ENCODE measurements at places on chromosomes 4 and X.

DNA sequence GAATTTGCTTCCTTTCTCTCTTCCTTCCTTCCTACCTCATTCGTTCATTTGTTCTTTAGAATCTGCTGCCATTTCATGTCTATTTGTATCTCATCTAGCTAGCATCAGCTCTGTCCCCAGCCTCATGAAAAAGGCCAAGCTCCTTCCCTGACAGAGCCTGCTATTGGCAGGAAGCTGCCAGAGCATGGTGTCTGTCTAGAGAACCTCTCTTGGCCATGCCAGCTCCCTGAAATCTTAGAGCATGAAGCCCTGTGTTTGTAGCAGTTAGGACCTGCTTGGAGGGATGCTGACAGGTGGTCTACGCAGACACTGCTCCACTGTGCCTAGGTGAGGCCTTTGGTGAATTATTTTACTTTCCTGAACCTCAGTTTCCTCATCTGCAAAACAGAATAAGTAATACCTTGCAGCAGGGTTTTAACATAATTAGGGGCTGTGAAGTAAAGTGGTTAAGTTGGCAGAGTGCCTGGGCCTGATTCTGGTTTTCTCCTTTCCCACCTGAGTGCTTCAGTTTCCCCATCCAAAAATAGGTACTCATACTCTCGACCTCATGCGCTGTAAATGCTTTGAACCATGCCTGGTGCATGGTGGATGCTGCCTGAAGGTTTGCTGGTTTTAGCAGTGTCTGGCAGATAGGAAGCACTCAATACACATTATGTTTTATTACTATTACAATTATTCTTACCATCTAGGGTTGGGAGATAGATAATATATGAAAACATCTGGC is 4.7 kb downstream of the PTTG2 start:
- peak; percentile 13 for DNase-seq

GRCh38 chrX:119692191-119693039 is 553 bp downstream of the SEPTIN6 start:
- peak; percentile 39 for DNase-seq

- DNase-seq: peak; percentile 63
Observed at GRCh38 chrX:70454441-70455365, 10.1 kb downstream of the DLG3 start.

DNA sequence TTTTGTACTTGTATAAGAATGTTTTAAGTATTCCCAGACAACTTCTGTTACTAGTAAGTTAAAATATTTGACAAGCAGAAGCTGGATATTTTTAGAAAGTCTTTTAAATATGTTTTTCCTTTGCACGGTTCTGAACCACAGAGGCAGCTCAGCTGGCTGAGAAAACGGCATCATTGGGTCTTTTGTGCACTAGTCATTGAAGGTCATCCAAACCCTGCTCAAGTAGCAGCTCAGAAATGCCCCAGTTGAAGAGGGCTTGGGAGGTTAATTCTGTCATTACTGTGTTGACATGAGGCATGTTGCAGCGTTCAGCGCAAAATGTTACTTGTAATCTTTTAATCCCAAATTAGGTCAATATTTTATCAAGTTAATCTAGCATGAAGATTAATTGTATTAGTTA is 383.7 kb upstream of the FAM241A start:
- DNase-seq: no peak

- no peak for DNase-seq
Observed at GRCh38 chr4:84944947-84945346, 21.5 kb downstream of the WDFY3 start.

DNA sequence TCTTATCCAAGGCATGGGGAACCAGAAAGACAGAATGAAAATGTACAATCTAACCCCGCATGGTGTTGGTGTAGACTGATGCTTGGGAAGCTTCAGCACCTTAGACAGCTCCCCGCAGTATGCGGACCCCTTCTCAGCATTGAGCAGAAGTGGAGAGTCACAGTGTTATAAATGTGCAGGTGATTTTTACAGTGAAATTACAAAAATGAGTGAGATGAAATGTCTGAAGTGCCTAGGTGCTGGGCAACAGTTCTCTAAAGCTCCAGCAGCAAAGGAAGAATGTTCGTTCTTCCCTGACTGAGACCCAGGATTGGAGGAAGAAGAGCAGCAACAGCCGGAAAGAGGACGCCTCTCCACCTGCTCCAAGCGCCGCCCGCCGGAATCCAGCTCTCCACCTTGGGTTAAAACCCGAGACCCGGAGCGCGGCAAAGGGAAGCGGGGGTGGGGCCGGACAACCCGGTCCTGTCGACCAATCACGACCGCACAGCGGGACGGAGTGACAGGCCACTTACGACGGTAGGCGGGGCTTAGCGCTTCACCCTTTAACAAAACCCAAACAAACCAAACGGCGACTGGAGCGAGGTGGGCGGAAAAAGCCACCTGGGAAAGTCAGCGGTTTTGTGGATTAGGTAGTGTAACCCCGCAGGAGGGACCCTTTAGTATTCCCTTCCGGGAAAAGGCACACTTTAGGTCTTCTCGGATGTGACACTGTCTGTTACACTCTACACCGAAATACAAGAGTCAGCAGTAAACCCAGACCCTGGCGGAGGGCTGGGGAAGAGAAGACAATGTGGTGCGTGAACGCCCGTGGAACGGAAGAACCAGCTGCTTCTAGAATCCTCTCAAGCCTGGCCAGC is at the start of gene GLRA3:
Gene GLRA3 (minus strand): TSS at position 403 of the 857 bp plus-strand sequence. CDS start 436 bp downstream, outside the sequence.
- DNase-seq: peak; percentile 13

DNA sequence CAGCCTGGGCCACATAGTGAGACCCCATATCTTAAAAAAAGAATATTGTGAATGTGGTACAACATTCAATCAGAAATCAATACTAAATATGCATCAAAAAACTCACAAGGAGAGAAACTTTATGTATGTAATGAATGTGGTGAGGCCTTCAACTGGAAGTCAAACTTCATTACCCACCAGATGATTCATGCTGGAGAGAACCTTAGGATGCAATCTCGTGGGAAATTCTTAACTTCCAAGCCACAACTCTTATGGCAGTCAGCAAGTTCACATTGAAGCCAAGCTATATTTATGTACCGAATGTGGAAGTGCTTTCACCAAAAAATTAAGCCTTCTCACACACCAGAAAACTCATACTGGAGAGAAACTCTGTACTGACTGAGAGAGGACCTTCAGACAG is 84.5 kb upstream of the UXT start:
- no peak for DNase-seq

- DNase-seq: no peak
Observed at GRCh38 chr4:56316011-56316650, 71.2 kb downstream of the AASDH start.

DNA sequence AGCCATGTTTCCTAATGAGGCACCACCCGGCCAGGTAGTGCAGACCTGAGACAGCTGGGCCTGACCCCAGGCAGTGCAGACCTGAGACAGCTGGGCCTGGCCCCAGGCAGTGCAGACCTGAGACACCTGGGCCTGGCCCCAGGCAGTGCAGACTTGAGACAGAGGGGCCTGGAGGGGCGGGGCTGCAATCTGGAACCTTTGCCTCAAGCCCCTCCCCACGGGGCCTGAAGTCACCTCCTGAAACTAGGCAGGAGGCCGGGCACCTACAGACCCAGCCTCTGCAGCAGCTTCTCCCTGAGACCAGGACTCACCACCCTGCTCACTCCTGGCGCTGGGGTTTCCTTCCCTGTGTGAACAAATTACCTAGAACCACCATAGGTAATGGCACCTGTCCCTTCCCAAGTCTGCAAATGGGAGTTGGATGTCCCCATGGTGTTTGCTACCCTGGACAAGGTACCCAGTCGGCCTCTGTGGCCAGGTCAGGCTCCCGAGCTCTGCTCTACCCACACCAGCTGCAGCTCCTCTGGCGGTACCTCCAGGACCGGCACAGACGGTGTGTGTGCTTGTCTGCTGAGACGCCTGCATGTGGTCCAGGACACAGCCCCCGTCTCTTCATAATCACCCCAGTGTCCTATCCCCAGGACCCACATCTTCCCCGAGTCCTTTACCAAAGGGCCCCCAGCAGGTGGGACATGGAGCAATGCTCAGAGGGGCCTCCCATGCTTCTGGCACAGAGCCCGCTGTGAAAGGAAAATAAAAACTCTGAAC is 53.1 kb upstream of the C4orf50 start:
- DNase-seq: no peak

DNA sequence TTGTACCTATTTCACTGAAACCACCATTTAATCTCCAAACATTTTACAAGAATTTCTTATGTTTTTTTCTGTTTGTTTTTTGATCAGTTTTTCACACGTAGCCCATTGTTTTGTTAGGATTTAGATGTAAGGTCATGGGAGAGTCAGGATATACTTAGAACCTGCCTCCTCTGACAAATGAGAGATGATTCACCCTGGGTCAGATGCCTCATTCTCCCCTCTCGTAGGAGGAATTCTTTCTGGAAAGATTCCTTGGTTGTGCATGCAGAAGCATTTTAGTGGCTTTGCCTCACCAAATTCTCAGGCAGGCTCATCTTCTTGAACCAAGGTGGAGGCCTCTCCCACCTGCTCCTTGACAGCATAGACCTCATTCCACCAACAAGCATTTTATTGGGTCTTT is 599.3 kb downstream of the SPRY1 start:
- no peak for DNase-seq

DNA sequence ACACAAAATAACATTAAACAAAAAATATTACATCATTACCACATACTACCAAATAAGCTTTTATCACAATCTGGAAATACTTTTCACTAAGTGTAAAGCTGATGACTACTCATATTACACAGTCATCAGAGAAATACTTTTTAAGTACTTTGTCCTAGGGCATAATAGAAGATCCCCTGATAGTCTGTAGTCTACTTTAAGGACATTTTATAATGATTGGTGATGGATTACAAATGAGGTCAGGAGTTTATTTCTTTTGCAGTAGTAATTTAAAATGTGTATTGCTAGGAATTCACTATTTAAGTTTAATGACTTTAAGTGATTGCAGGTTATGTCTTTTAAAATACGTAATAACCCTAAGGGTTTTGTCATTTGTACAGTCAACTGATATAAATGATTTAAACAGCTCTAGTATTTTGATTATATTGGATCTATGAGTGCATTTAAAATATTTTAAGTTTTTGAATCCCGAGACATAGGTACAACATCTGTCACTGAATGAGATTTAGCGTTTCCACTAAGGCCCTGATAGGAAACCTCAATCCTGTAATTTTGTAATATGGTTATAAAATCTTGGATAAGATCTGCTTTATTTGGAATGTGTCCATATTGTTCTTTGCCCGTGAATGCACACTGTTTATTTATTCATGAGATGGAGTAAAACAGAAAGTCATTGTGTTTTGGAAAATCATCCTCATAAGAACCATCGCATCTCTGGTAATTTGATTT is 189.5 kb downstream of the ARAP2 start:
- DNase-seq: no peak

DNA sequence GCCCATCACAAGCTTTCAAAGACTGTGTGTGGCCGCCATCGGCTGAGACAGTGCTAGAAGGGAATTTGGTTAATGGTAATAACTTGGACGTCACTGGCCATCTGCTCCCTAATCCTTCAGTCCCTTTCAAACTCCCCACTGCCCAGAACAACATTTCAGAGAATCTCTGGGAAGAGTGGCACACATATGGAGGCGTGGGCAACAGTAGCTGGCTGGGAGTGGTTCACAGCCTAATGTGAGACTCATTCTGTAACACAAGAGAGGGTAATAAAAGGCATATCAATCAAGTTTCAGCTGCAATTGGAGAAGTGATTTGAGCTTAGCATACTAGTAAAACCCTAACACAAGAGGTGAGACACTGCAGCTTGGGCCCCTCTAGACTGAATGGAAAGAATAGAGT is 15.4 kb downstream of the SMIM10 start:
- DNase-seq: no peak
